ENCODE measurements at places on chromosomes 16 and 17.
A peak's percentile ranks its signal among the peaks of the same experiment; 100 is the strongest.

GRCh38 chr17:27565874-27566670 is 64.9 kb upstream of the LGALS9 start:
- DNase-seq, result peak; percentile 51

GRCh38 chr16:77462894-77463293 is 28.1 kb upstream of the ADAMTS18 start:
- DNase-seq, result no peak

DNA sequence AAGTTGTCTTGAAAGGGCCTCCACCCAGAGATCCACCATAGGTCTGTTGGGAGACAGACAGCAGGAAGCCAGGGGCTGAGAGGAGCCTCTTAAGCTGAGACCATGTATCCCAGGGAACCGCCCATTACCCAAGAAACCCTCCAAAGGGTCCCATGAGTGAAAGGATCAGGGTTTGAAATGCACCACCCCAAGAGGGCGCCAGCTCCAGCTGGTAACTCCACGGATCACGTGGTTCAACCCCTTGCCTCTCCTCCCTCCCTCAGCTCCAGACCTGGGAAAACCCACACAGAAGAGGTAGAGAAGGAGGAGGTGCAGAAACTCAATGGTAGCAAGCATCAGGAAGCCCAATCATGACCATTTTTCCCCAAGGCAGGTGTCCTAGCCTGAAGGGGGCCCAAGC is 148.7 kb downstream of the AIPL1 start:
- no peak for DNase-seq

DNA sequence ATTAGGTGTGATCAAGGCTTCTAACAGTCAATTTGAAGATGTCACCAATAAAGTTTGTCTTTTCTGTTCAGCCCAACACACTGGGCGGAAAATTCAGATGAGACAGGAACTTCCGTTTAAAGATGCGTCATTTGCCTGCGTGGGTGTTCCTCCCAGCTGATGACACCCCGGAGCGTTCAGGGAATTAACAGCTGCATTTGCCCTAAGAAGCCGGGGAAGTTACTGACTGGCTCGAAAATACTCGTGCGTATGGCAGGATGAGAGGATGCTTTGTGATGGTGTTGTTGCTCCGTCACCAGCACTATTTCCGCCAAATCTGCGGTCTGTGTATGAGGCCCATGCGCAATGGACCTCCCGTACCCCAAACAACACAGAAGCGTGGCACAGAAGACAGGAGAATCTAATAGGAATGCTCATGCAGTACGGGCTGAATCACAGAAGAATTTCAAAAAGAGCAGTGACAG is 11.9 kb upstream of the PVALEF start:
- no peak for DNase-seq

GRCh38 chr17:12730931-12731521 is 58.3 kb upstream of the ARHGAP44 start:
- no peak for DNase-seq

DNA sequence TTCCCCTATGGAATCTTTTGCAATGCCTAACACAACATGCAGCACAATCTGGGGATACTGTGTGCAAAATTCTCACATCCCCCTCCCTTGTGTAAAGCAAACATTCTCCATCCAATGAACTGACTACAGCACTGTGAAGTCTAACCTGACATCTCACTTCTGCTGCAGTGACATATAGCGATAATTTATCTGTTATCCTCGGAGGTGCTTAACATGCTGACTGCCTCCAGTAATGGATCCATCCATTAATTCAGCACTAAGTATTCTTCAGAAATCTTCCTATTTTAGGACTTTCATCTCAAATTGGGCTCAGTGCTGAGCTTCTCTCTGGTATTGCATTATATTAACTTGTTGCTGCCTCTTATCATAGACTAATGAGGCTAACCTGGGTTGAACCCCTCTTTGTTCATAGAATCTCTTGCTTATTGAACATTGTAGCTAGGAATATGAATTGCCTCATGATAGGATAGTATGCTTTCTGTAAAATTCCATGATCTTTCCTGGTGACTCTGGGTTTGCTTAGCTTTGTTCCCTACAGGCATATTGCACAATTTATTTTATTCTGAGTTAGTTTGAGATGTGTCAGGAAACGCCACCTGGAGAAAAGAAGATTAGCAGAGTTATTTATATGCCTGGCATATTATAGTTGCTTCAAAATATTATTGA is 187.9 kb downstream of the CNTNAP4 start:
- no peak for DNase-seq
